Stimulated activated CD8-positive, alpha-beta memory T cell treated with anti-CD3 and anti-CD28 coated beads, Interleukin-4, amount 100 ng/mL, for 1 hour (primary cell): ENCODE measurements at places on chromosomes 1 and 21.

DNA sequence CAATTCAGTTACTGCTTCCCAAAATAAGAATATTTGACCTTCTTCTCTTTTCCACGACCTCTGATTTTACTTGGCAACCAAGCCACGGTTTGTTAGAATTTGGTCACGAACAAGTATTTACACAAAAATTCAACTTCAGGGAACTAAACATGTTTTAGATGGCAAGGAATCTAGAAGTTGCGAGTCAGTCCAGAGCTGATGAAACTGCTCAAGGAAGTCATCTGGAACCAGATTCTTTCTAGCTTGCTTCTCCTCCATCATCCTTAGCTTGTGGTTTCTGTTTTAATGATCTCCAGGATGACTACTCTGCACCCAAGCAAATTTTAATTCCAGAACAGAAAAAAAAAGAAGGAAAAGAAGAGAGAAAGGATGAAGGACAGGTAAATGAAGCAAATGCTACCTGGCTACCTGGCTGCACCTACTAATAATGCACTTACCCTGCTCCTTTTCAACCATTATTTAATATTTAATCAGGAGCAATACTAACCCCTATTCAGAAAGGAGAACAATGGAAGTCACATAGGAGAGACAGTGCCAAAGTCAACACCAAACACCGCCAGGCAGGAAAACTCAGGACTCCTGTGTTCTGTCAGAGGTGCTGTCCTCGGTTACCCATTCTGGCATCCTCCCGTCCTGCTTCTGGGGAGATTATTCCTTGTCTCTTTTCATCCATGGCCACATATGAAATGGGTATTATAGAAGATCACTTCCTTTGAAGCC lies 54.2 kb upstream of the RGS7 start:
- no peak for DNase-seq

DNA sequence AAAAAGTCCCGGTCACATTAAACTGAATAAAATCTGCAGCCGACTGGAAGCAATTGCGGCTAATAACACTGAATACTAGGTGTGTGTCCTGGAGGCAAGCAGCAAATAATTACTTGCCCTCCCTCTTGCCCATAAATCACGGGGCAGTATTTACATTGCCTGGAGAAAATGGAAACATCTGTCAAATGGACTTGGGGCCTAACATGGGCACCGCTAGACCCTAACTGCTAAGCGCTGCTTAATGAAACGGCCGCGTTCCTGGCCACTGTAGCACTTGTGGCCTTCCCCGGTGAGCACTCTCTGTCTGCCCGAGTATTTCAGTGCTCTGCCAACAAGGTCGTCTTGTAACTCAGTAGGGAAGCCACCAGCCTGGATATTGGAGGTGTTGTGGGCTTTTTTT lies 23.9 kb upstream of the KNCN start:
- DNase-seq, result no peak

GRCh38 chr1:183025782-183026774 lies 2.9 kb downstream of the LAMC1 start:
- no peak for DNase-seq

GRCh38 chr1:224873434-224874369 lies 55.8 kb upstream of the DNAH14 start:
- DNase-seq, result no peak

DNA sequence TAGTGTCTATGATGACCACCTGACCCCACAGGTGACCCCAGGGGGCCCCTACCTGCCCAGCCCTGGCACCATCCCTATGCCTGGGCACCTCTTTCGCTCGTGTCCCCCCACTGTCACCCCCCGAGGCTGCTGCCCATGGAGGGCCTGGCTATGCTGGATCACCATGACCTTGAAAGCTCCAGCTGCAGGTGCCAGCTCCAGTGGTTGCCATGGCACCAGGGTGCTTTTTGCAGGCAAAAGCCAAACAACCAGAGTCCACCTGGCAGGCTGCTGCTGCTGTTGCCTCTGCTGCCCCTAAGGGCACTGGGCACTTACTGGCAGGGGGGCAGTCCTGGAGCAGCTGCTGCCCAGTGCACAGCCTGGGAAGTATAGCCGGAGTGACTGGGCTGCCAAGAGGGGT lies 21.7 kb downstream of the ETNK2 start:
- DNase-seq, result no peak

GRCh38 chr1:43272576-43273571 lies 3.1 kb downstream of the TMEM125 start:
- DNase-seq, result no peak

- no peak for DNase-seq
Measured at GRCh38 chr1:44010935-44011471, 19.6 kb downstream of the CCDC24 start.

- DNase-seq, result no peak
Measured at GRCh38 chr1:41013796-41014195, 7.7 kb downstream of the SLFNL1 start.

DNA sequence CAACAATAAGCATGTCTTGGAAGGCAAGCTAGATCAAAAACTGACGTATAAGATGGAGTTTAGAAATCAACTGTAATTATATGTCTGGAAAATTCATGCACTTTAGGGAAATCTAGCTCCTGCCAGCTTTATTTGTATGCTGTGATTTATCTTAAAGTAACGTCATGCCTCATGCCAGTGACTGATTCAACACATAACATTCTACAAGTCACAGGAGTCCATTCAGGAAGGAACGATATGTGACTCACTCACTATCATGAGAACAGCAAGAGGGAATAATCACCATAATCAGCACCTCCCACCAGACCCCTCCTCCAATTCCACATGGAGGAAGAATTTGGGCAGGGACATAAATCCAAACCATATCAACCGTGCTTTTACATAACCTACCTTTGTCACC lies 682.4 kb upstream of the ADAMTS5 start:
- no peak for DNase-seq

GRCh38 chr1:172342584-172343239 lies 77.8 kb upstream of the C1orf105 start:
- DNase-seq, result no peak

DNA sequence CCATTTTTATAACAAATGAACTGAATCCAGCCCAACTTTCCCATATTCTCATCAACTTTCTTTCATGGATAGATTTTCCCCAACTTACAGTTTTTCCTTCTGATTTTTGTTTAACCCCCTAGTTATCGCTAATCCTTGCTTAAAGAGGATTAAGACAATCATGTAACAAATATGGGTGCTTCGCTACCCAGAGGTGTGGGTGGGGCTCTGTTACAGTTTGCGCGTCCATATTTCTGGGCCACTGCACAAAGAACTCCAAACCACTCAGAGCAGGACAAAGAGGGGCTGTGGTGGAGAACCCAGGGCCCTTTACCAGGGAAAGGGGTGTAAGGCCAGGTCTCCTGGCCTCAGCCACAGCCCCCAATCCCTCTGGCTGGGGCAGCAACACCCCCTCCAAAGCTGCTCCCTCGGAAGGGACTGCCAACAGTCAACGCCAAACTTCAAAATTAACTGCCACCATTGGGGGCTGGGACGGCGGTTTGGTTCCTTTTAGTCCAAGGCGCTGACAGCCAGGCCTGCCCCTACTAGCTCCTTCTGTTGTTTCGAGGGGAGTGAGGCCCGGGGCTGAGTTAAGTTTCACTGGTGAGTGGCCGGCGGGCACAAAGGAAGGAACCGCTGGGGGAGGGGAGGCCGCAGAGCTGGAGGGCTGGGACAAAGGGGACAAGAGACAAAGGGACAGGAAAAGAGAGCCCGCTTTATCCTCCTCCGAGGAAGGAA lies 27.9 kb downstream of the SSBP3 start:
- no peak for DNase-seq

GRCh38 chr1:6496890-6497214 lies 5.4 kb upstream of the PLEKHG5 start:
- no peak for DNase-seq

DNA sequence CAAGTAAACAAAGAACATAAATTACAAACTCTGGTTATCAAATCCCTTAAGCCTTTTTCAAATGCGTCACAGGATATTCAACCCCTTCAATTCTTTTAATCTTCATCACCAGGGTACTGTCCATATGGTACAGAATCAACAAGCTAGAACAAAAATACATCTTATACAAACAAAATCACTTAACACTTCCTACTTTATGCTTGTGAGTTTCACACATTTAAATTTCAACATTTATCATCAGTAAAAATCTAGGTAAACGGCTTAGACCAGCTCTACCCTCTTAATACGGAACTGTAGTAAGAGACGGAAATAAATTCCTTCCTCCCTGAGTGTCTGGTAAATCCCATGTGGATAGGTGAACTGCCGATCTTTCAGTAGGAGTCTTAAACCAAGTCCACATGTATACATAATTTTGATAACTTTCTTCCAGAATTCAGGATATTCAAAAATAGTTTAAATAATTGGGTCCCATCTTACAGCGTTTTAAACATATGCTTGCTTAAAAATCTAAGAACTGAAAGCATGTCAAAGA lies 1.0 kb downstream of the CCDC181 start:
- DNase-seq, result no peak

GRCh38 chr1:228276901-228277490 lies 69.2 kb downstream of the OBSCN start:
- no peak for DNase-seq

GRCh38 chr21:17859661-17860060 lies 40.5 kb upstream of the C21orf91 start:
- DNase-seq, result no peak

GRCh38 chr1:204975568-204976235 lies 67.3 kb upstream of the CNTN2 start:
- no peak for DNase-seq

GRCh38 chr1:30337324-30337620 lies 386.1 kb downstream of the MATN1 start:
- DNase-seq, result no peak

GRCh38 chr1:153728305-153729066 lies 636 bp downstream of the INTS3 start:
- peak; percentile 9 for DNase-seq

DNA sequence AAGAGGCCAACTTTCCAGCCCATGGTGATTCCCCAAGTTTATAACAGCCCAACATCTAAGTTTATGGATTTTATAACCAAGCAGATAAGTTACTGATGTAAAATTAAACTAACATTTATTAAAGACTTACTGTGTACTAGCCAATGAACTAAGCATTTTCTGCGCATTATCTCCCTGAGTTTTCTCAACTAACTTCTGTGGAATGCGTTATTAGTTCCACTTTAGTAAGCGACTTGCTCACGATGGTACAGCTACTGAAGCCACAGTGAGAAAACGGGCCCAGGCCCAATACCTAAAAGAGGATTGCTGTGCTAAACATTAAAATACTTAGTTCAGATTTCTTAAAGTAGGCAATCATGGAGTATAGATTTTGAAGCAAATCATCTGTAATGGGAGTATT lies 61.0 kb downstream of the ZBTB18 start:
- DNase-seq, result no peak

- no peak for DNase-seq
Measured at GRCh38 chr1:77757066-77757584, 2.5 kb downstream of the USP33 start.

- no peak for DNase-seq
Measured at GRCh38 chr21:26956813-26957212, 10.1 kb downstream of the ADAMTS5 start.

GRCh38 chr1:85174503-85174902 lies 26.3 kb downstream of the SYDE2 start:
- DNase-seq, result no peak

GRCh38 chr1:216805233-216805632 lies 82.0 kb upstream of the ESRRG start:
- DNase-seq, result no peak

- DNase-seq, result no peak
Measured at GRCh38 chr1:200368556-200368955, 41.3 kb downstream of the ZNF281 start.

DNA sequence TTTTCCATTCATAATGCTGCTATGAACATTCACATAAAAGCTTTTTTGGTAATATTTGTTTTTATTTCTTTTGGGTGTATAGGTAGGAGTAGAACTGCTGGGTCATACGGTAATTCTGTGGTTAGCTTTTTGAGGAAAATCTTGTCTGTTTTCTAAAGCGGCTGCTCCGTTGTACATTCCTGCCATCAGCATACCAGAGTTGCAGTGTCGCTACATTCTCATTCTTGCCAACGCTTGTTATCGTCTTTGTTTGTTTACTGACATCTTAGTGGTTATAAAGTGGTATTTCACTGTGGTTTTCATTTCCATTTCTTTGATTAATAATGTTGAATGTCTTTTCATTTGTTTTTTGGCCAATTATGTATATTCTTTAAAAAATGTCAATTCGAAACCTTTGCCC lies 469.8 kb upstream of the ZP4 start:
- no peak for DNase-seq

DNA sequence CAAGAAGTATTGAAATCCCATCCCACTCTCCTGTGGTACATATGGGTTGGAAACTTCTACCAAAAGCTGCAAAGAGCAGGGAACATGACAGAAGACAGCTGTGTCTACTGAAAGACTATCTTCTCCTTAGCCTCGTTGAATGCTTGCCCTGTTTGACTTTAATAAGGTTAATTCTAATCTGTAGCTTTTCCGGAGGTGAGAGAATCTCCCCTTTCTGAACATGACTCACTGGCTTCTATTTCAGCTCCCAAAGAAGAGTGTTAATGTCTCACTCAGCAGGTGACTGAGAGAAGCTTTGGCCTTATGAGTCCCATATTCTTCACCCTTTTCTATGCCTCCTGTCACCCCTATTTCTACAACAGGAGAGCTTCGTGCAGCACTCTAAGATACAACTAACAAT lies 88.3 kb downstream of the HHIPL2 start:
- no peak for DNase-seq

GRCh38 chr1:2914702-2915101 lies 106.6 kb upstream of the ACTRT2 start:
- no peak for DNase-seq

DNA sequence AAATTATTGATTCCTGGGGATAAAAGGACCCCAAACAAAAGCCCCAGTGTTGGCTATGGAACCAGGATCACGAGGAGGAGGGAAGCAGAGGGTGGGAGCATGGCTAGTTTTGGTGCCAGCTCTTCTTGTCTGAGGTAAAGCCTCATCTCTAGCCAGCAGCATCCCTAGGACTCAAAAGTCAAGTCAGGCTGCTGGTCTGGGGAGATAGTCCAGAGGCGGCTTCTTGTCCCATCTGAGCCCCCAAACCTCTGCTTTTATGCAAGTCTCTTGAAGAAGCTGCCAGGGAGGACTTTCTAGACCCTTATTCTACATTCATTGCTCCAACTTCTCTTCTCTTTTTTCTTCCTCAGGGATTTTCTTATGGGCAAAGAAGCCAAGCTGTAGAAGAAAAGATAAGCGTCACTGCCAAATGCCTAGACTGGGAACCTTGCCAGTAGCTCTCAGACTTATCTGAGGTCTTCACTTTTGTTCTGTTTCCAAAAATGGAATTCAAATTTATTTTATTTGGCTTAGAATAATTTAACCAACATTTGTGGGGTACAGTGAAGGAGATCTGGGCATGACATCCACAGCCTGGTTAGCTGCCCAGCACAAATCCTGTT lies 6.9 kb upstream of the ANKRD35 start:
- no peak for DNase-seq

- no peak for DNase-seq
Measured at GRCh38 chr1:44151332-44151731, 9.9 kb upstream of the KLF18 start.

DNA sequence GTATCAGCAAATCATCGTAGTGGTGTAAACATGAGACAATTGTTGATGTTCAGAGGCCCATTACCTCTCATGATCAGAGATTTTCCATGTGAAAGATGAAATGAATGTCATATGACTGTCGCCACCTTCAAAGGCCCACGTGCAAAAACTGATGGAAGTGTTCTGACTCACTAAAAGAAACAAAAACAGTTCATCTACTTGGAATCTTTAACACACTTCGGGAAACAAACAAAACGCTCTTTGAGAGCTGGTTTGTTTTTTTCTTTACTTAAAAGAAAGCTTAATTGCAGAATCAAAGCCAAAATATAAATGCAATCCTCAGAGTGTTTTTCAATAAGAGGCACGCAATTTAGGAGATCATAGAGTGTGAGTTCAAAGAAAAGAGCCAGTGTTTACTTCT lies 100.8 kb downstream of the PLPPR4 start:
- DNase-seq, result no peak

- DNase-seq, result no peak
Measured at GRCh38 chr1:26364956-26365355, 7.6 kb downstream of the ZNF683 start.
